ENCODE measurements at places on chromosomes 12 and 14.
A peak's percentile ranks its signal among the peaks of the same experiment; 100 is the strongest.

- DNase-seq: no peak
These were observed 120.2 kb downstream of the SAMD4A start for GRCh38 chr14:54686871-54687749.

- DNase-seq: no peak
These were observed 2.7 kb downstream of the TTC6 start for GRCh38 chr14:37597914-37598746.

GRCh38 chr12:96177013-96177412, 17.2 kb upstream of the ELK3 start:
- DNase-seq: no peak

DNA sequence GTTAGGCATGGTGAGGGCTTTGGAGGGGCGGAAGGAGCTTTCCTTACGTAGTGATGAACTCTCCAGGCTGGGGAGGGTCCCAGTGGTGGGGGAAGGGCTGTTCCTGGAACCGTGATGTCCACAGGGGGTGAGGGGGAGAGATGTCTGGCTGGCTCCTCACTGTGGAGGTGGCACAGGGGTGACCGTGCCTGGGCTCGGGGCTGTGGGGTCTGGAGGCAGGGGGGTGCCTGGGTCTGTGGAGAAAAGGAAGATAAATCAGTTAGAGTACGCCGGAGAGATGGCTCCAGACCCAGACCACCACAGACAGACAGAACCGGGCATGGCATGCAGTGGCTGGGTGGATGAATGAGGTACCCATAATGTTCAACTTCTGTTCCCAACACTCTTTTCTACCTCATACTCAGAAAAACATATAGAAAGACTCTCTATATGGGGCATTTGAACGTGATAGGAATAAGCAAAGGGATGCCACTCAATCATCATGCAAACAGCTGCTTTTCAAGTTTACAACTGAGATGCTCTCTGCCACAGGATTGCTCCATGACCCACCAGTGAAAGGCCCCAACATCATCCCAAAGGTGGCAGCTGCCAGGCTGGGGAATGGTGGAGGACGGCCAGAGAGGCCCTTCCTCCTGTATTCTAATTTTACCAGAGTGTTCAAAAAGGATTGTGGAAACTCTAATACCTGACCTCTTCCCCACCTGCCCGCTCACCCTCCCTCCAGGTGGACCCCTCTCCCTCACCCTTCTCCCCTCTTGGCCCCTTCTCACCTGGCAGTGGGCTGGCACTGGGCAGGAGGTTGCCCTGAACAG, 5.6 kb downstream of the MYL6 start:
- no peak for DNase-seq

DNA sequence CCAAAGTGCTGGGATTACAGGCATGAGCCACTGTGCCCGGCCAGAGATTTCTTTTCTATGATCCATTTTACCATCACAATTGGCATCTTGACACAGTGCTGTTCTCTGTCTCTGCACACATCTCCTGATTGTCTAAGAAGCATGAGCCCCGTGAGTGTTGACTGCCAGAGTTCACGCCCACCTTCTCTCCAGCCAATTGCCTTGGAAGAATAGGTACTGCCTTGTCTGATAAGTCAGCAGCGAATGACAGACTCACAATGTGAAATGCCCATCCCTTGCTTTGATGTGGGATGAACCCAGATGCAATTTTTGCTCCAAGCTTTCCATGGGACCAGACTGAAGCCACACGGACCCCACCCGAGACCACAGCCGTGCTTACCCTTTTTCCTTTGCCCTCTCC, 19.3 kb downstream of the EIF5 start:
- DNase-seq: no peak

DNA sequence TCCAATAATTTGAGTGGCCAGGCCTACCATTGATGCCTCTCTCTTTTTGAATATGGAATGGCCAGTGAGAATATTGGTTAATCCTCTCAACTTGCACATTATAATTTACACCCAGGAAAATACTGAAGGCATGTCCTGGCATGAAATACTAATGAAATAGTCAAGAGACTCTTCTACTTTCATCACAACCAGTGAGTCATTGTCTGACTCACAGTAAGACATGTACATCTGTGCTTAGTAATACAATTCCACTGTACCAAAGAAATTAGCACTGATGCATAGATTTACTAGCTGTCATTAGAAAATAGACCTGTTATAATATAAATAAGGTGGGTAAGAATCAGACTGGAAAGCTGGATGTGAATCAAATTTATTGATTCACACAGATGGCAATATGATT, 31.6 kb downstream of the KCNC2 start:
- DNase-seq: peak; percentile 1

DNA sequence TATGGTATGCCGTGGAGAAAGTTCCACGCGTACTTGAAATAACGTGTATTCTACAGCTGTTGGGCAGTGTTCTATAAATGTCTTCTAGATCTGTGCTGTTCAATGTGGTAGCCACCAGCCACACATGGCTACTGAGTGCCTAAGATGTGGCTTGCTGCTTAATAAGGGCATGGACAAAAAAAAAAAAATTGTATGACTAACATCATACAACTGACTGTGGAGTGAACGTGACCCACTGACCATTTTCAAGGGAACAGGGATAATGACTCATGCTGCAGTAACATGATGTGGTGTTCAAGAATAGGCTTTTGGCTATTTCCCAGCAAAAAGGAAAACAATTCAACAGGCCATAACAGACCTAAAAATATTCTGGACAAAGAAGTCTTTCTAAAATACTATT, 13.0 kb downstream of the ATG14 start:
- no peak for DNase-seq

- no peak for DNase-seq
These were observed 23.3 kb downstream of the STXBP6 start for GRCh38 chr14:25026476-25027137.

All from NCI-H510A (cell line).